Fibroblast of mammary gland (primary cell): ENCODE measurements at places on chromosomes 4 and X.
A peak's percentile ranks its signal among the peaks of the same experiment; 100 is the strongest.

GRCh38 chrX:56987741-56988140 is 7.6 kb downstream of the SPIN3 start:
- DNase-seq = no peak

DNA sequence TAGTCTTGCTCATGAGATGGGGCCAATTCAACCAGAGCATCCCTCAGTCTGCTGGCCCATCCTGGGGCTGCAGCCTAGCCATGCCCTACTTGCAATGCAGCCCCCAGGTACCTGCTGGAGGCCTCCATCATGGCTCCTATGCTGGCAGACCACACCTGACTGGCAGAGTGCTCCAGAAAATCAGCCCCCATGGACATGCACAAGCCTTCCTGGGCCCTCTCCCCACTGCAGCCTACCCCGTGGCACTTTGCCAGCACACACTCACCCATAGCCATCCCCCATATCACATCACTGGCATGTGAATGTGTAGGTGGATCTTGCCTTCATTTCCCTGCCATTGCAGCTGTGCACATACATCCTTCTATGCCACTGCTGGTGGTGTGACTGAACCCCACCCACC is 381.8 kb downstream of the UBE2NL start:
- no peak for DNase-seq

GRCh38 chr4:169530048-169530447 is 82.3 kb downstream of the NEK1 start:
- no peak for DNase-seq

- no peak for DNase-seq
Measured at GRCh38 chr4:90621080-90621479, 493.9 kb downstream of the CCSER1 start.

DNA sequence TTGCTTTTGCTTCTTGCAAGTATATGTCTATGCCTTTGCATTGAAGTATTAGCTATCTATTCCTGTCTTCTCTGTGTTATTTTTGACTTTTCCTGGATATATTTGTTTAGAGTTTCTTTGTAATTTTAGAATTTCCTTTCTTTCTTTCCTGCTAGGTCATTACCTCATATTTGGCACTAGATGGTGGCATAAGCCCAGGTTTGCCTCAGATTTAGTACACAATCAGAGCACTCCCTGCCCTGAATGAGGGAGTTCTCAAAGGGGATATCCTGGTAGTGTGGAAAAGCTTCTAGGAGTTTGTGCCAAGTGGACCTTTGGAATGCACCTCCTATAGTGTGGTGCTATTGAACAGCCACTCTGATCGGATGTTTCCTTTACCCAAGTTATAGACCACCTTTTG is 181.6 kb downstream of the UGT8 start:
- DNase-seq = peak; percentile 17

DNA sequence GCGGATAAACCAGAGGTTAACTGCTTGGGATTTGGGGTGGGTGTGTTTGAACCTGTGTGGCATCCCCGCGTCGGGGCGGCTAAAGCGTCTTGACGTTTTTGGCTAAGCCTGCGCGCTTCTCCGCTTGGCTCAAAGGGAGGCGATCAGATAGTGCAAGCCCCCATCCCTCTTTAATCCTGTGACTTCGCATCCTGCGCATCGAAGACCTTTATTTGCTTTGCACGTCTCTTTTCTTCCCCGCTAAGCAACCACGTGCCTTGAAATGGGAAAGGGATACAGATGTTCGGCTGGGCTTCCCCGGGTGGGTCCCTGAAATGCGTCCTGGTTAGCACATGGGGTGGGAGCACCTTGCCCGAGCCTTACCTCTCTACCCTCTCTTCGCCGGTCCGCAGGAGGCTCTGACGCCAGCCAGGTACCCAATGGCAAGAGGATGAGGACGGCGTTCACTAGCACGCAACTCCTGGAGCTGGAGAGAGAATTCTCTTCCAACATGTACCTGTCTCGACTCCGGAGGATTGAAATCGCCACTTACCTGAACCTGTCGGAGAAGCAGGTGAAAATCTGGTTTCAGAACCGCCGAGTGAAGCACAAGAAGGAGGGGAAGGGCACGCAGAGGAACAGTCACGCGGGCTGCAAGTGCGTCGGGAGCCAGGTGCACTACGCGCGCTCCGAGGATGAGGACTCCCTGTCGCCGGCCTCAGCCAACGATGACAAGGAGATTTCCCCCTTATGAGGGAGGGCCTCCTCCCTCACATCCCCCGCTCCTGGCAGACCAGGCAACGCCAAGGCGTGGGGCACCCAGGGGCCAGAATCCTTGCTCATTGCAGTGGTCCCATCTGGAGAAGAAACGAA is 1.5 kb downstream of the GSX2 start:
- DNase-seq = no peak

DNA sequence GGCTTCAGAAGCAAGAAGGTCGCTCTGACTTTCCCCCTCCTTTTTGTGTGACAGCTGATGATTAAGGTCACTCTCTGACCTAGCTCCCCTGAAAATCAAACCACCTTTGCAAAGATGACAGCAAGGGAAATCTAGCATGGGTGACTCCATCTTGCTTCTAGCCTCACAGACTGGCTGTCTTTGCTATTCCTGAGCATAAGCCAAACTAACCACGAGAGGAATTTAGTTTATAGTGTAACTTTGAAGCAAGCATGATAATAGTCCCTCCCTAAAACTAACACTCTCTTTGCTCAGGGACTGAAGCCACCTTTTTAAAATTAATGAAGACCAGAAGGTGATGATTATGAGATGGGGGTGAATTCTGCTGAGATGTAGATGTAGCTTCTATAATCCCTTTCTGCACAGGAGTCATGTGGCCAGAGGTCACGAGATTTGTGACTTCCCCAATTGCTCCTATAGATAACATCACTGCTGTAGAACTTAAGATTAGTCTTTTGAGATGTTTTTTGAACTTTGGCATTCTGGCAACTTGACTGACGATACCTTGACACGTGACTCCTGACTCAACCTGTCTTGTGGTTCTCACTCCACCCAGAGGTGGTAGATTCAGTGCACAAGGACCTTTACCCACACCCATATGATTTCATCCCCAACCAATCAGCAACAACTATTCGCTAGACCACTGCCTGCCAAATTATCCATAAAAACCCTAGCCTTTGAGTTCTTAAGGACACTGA is 14.9 kb upstream of the PDE5A start:
- DNase-seq = no peak

- peak; percentile 28 for DNase-seq
Measured at GRCh38 chr4:55458611-55459010, 62.9 kb downstream of the TMEM165 start.

DNA sequence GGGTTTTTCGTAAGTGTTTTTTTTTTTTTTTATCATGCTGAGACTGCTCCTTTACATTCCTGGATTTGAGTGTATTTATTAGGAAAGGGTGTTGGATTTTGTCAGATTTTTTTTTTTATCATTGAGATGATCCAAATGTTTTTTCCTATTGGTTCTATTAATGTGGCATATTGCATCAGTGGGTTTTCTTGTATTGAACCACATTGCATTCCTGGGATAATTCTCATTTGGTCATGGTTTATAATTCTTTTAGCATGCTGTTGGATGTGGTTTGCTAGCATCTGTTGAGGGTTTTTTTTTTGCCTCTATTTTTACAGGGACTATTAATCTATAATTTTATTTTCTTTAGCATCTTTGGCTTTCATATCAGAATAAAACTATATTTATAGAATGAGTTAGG is 28.8 kb downstream of the COL4A5 start:
- peak; percentile 46 for DNase-seq

DNA sequence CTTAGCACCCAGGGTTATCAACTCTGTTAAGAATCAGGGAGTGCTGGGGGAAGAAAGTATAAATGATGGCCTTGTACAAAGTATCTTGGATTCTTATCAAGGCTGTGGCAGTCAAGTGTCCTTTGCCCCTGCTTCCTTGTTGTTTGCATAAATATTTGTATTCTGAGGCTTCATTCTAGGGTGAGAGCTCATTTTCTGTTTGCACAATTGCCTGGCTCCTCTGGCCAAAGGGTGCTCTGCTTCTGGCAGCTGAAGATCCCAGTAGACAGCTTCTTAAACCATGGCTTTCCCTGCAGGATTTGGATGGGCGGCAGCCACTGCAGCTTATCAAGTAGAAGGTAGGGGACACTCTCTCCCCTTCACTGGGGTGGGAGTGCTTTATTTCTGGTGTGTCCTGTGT is at the start of gene GBA3:
Gene GBA3, plus strand, starts transcription at position 202 of the 400 bp plus-strand sequence.
- no peak for DNase-seq

DNA sequence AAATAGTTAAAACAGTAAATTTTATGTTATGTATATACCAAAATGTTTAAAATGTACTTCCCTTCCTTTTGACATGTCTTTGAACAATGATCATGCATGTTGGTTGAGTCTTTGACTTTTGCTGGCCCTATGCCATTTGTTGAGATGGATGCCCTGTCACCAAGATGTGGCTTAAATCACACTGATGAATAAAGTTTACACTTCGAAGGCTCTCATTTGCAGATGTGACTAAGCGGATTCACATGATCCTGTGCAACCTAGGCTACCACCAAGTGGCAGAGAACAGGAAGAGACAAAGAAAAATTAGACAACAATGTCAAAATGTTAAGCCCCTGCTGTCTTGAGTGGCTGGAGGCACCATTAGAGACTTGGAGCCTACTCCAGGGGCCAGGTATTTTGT is 139.9 kb downstream of the RAB28 start:
- no peak for DNase-seq

GRCh38 chr4:168488869-168489274 is 8.0 kb upstream of the PALLD start:
- DNase-seq = no peak

DNA sequence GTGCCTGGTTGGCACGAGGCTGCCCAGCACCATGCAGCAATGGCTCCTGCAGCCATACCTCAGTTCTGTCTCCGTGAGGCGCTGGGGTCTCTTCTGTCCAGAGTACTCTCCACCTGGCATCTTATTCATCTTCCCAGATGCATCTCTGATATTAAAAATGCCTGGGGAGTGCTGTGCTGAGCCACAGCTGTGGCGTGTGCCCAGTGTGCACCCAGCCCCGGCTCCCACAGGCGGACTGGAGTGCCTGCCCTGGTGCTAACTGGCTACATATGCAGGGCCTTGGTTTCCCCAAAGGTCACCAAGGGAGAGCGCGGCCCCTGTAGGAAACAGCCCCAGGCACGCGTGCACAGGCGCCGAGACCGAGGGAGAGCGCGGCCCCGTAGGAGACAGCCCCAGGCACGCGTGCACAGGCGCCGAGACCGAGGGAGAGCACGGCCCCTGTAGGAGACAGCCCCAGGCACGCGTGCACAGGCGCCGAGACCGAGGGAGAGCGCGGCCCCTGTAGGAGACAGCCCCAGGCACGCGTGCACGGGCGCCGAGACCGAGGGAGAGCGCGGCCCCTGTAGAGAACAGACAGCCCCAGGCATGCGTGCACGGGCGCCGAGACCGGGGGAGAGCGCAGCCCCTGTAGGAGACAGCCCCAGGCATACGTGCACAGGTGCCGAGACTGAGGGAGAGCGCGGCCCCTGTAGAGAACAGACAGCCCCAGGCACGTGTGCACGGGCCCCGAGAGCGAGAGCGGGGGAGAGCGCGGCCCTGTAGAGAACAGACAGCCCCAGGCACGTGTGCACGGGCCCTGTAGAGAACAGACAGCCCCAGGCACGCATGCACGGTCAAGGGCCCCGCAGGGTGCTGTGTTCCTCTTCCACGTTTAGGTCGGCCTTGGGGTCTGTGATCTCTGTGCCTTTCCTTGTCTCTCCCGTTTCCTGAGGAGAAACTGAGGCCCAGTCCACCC is 14.5 kb downstream of the TMEM175 start:
- DNase-seq = no peak

DNA sequence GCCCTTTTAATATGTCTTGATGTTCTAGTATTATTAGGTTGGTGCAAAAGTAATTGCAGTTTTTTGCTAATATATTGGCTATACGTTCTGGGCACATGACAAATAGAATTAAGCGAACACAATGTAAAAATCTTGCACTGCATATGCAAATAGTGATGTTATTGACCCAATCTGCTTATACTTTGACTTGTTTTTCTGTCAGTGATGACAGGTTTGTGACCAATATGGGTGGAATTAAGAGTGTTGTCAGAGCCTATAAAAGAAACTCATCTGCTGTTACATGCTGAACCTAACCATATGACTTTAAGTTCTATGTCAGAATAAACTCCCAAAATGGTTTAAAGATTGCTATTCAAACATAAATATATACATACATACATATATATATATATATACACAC is 30.7 kb upstream of the HPGD start:
- peak; percentile 43 for DNase-seq
